ENCODE measurements at places on chromosomes 13 and 19.

DNA sequence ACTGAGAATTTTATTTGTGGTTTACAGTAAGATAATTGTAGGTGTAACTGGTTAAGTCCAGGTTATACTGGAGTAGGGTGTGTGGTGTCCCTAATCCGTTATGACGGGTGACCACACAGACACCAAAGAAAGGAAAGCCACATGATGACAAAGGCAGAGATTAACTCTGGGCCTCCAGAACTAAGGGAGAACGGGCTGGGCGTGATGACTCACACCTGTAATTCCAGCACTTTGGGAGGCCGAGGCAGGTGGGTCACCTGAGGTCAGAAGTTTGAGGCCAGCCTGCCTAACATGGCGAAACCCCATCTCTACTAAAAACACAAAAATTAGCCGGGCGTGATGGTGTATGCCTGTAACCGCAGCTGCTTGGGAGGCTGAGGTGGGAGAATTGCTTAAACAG, 10.2 kb upstream of the FUT2 start:
- DNase-seq, result no peak

DNA sequence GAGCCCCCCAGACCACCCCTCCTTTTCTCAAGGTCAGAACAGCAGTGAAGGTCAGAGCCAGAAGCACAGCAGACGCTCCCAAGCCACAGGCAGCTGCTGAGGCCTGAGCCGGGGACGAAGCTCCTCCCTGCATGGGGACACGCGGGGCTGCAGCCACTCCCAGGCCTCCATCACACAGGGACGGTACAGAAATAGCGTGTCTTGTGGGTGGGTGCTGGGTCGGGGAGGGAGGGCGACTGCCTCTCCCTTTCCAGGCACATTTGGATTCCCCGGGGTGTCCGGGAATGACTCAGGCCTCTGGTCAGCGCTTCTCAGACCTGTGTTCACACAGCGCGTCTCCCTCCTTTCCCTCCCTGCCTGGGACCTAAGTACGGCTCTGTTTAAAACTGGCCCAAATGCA, 33.2 kb downstream of the RASA3 start:
- DNase-seq, result peak; percentile 92

DNA sequence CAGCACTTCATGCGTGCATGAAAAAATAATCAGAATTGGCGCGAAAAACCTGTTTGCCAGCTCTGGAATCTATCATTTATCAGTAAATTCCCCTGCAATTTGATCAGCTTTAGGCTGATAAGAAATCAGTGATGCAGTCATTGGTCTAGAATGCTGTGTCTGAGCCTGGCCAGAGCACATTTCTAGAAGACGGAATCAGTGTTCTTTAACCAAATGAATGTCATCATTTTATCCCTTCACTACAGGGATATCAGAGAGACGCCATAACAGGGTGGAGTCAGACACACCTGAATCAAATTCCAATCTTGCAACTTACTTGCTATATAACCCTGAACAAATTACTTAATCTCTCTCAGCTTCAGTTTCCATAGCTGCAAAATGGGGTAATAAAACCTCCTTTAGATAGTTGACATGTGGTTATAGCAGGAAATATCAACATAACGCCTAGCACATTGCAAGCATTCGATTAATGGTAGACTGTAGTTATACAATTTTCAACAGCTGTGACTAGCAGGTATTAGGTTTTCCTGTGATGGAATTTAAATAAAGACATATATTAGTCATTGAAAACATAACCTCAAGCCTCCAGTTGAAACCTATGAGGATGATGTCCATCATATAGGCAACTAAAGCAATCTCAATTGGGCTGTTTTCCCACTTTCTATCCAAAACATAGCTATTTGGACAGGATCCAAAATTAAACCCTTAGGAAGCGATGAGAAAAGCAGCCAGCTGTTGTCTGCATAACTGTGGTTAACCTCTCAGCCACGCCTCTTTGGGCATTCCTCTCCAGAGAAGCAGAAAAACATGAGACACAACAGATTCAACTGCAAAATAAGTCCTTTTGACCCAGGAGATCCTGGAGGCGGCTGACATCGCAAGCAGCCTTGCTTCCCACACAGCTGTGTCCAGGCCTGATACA, 51.6 kb upstream of the UBL3 start:
- peak; percentile 14 for DNase-seq

- no peak for DNase-seq
These were observed 233.0 kb upstream of the KLF12 start for GRCh38 chr13:74367193-74367592.

- no peak for DNase-seq
These were observed 8.5 kb downstream of the IFNL2 start for GRCh38 chr19:39276740-39277139.

DNA sequence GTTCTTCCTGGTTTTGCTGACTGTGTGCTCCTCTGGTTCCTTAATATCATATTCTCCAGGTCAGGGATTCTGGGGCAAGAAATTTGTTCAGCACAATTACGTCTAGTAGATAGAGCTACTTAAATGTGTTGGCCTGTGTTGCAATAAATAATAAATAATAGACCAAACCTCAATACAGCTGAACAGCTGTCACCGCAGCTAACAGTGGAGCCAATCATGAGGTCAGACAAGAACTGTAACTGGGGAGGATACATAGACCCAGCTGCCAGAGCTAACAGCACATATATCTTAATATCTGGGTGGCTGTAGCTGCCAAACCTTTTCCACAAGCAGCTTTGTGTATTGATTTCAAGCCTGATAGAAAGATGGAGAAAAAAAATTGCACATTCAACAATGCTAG, 1596.3 kb upstream of the PCDH20 start:
- no peak for DNase-seq

DNA sequence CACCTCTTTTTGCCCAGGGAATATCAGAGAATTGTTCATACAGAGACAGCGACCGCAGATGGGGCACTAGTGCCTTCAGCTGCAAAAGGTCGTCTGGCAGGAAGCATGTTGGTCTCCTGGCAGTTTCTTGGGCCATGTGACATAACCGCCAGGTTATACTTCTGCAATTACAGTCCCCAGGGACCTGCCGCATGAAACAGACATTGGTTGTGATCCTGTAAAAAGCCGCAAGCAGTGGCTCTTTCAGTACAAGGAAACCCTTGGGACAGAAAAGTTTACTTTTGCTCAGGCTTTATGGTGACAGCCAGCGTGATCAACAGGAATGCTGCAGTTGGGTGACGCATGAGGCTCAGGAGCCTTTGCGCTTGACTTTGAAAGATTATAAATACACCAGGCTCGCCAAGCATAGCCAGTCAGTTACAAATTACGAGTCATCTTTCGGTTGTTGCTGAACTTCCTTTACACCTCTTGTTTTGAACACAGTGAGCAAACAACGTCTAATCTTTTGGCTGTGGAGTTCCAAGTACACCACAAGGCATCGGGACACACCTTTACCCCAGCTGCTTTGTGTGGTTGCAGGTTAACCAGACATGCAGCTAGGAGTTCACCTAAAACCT, 50.5 kb upstream of the UBE2L5 start:
- no peak for DNase-seq

DNA sequence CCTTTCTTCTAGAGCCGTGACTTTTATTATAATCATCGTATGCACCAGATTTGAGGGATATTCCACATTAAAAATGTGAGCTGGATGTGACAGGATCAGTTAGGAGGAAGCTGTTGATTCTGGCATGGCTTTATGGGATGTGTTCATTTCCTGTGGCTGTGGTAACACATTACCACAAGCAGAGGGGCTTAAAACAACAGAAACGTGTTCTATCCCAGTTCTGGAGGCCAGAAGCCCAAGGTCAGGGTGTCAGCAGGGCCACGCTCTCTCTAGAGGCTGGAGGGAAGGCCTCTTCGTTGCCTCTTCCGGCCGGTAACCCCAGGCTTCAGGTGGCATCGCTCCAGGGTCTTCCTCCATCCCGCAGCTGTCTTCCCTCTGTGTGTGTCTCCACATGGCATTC, 14.5 kb downstream of the MED25 start:
- DNase-seq, result no peak

- DNase-seq, result no peak
These were observed 12.9 kb upstream of the GARIN5A start for GRCh38 chr19:50489461-50490011.

DNA sequence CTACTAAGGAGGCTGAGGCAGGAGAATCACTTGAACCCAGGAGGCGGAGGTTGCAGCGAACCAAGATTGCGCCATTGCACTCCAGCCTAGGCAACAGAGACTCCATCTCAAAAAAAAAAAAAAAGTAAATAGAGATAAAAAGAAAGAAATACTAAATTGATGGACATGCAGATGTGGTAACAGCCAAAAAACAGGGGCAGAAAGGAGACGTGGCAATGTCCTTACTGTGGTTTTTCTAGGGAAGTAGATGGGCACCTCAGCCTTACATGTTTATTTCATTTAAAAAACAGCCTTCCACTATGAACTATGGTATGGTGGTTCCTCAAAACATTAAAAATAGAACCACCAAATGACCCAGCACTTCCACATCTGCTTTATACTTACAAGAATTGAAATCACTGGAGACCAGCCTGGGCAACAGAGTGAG, 6.5 kb upstream of the EIF3G start:
- no peak for DNase-seq

GRCh38 chr13:77874406-77874805, 44.2 kb downstream of the EDNRB start:
- DNase-seq, result no peak

- no peak for DNase-seq
These were observed 560.8 kb upstream of the NBEA start for GRCh38 chr13:34381228-34381627.

- no peak for DNase-seq
These were observed 405.1 kb downstream of the DACH1 start for GRCh38 chr13:71461892-71462291.

GRCh38 chr19:35908973-35909683, 1.0 kb upstream of the TYROBP start:
- DNase-seq, result peak; percentile 85

- DNase-seq, result no peak
These were observed 147.5 kb upstream of the OBI1 start for GRCh38 chr13:78806457-78806856.

DNA sequence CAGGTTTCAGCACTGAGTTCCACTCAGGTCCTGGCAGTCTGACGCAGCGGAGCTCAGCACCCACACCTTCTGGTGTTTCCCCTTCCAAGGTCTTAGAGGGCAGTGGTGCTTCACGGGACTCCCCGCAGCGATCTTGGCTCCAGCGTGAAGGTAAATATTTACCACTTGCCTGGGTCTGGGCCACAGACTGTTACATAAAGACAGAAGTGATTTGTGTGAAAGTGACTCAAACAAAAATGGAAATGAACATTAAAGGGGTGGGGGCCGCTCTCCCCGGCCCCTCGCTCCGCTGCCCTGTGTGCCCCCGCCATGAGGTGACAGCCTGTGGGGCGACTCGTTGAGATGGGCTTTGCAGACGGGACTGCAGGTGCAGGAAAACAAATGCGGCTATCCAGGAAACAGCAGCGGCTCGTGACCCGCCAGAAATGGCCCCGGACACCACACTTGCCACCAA, 55.0 kb downstream of the GGACT start:
- DNase-seq, result no peak

DNA sequence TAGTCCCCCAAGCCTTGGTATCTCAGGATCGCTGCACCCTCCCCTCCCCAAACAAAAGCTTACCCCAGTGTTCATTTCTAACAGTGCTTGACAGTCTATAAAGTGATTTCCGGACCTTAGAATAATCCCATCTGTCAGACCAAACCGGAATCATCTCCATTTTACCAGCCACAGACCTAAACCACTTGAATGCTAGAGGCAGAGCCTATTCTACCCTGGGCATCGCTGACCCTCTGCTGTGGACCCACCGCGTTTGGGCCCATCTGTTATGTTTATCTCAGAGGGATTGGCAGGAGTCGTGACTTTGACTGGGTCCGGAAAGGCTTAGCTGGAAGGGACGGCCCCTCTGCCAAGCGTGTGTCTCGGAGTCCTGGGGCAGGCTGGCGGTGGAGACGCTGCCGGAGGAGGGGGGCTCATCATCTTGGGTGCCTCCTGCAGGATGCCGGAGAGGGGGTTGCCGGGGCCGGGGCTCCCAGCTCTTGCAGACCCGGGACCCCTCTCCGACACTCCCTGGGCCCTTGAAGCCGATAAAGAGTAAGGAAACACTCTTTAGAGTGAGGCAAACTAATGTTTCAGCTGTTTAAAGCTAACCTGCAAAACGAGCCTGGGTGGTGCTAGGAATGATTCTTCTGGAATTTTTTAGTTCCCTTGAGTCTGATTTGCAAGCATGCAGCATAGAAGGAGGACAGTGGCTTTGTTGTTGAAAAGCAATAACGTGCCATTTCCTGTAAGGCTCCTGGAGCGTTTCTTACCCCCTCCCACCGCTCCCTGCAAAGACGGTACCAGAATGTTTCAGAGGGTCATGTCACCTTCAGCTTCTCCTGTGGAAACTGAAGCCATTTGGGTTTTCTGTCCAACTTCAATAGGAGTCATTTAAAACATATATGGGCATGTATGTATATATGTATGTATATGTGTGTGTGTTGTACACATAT, 1.3 kb downstream of the SLC25A42 start:
- DNase-seq, result no peak

DNA sequence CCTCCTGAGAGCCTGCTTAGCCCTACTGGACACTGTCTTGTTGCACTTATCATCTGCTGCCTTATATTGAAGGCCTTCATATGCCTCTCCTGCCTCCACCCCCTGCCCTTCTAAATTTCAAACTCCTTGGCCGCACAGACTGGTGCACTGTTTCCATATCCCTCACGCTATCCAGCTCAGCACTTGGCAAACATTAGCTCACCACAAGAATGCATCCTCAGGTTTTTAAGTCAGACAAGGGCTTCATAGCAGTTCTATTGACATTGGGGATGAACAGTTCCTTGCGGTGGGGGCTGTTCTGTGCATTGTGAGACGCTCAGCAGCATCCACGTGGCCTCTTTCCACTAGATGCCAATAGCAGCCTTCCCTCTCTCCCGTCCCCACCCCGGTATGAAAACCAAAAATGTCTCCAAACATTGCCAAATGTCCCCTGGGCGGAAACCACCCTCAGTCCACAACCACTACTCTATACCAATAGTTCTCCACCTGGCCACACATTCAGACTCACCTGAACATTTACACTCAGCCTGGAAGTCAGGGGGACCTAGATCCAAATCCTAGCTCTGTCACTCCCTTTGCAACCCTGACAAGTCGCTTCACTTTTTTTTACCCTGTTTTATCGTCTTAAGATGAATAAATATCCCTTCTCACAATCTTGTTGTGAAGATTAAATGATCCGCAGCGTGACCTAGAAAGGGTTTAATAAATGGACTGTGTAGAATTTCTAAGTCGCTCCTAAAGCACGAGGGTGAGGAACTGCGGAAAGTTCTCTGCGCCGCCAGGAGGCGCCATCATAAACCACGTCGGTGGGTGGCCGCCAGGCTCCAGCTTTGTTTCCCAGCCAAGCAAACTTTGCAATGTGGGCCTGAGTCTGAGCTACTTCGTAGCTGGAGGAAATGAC, 3.6 kb upstream of the CEACAM3 start:
- peak; percentile 67 for DNase-seq

DNA sequence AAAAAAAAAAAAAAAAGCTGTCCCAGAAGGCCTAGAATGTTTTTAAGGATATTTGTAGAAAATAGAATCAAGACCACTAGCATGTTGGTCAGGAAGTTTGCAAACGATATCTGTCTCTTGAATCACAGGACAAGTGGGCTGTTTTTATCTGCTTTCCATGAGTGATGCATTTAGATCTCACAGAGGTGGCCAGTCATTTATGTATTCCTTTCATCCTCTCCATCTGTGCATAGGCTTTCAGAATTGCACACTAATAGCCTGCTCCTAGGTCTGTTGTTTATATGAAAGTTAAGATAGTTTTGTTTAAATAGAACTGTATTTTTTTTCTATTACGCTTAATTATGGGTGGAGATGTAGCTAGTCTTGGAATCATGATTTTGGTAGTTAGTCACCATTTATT, 289.5 kb downstream of the SHISA2 start:
- no peak for DNase-seq
